ENCODE measurements at places on chromosomes 6 and 20.

DNA sequence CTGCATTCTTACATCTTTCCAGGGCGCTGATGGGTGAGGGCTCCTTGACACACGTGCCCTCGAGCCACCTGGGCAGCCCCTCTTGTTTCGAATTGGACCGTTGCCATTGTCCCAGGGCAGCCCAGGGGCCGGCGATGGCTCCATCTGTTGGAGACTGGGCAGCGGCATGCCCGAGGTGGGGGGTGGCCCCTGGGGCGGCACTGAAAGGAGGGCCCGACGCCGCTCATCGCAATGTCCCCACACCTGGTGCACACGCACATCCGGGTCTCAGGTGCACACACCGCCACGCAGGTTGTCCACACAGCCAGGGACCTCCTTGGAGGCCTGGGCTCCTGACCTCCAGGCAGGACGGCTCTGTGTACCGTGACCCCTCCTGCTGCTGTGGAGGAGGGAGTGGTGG, 18.0 kb downstream of the GATA5 start:
- no peak for DNase-seq

- DNase-seq, result no peak
These were observed 38.2 kb downstream of the NFYA start for GRCh38 chr6:41111017-41111416.

DNA sequence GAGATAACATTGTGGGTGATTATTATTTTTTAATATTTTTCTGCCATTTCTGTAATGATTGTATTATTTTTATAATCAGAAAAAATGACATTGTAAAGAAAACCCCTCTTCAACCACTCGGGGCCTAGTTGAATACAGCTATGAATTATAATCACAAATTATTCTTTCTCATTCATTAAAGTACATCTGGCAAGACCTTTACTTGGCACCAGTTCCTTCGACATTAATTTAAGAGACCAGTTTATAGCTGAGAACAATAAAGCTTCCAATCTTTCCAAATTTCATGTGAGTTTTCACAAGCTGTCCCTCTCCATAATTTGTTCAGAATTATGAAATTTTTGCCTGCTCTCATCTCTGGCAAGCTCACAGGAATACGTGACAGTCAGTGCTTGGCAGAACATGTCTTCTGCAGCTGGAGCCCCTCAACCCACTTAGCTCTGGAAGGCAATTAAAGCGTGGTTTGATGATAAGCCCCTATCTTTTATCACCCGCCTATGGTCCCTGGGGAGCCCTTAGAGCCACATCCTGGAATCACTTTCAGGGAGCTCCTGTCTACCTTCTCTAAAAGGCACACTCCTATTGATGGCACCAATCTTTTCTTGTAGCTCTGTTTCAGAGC, 237.2 kb upstream of the PRND start:
- DNase-seq, result no peak

GRCh38 chr20:53028337-53029007, 56.3 kb downstream of the TSHZ2 start:
- no peak for DNase-seq

GRCh38 chr20:45012682-45013302, 46.5 kb downstream of the STK4 start:
- no peak for DNase-seq

All from stimulated activated CD8-positive, alpha-beta memory T cell treated with anti-CD3 and anti-CD28 coated beads, Interleukin-15, amount 100 ng/mL, for 4 hours (primary cell).